Activated T-helper 1 cell treated with anti-CD3 and anti-CD28 coated beads, Interleukin-12 subunit alpha, Interleukin-12 subunit beta, Interleukin-2, Interleukin-4 antibody, amounts not matched to agents 30 ng/mL and 10 ng/mL and 1 ng/mL, durations not matched to agents 14 hours and 24 hours and 36 hours (primary cell): ENCODE measurements at places on chromosomes 6 and 20.

GRCh38 chr6:169542491-169542890 lies 159.3 kb downstream of the WDR27 start:
- no peak for DNase-seq

DNA sequence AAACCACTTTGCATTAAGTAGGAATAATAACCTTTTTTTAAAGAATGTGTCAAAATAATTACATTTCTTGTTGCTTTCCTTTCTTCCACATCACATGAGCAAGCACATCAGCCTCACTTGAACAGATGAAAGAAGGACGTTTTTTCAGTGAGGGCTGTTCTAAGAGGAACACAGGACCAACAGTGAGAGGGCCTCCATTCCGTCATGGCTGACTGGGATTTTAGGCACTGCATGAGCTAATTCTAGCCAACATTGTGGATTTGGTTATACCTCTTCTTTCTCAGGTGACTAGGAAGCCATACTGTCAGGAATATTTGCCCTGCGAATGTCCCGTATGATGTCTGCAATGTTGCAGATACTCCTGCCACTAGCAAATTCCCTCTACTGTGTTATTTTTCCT lies 87.6 kb downstream of the LINC00237 start:
- no peak for DNase-seq

DNA sequence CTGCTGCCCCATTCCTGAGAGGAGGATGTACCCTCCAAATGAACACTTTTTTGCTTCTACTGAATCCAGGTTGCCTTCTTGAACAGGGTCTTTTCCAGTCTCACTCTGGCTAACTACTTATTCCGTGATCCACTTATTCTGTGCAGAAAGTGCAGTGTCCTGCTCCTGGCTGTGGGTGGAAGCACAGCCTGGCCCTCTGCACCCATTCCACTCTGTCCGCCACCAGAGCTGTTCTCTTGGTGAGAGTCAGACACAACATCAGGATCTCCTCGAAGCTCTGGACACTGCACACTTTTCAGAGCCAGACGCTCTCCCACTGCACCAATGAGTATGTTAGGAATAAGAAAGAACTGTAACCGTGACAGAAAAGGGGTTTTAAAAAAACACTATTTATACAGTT lies 174.2 kb downstream of the MCHR2 start:
- no peak for DNase-seq

GRCh38 chr6:169825558-169826225 lies 74.3 kb downstream of the ERMARD start:
- no peak for DNase-seq

GRCh38 chr6:29466241-29466640 lies 9.3 kb downstream of the OR2H1 start:
- no peak for DNase-seq

DNA sequence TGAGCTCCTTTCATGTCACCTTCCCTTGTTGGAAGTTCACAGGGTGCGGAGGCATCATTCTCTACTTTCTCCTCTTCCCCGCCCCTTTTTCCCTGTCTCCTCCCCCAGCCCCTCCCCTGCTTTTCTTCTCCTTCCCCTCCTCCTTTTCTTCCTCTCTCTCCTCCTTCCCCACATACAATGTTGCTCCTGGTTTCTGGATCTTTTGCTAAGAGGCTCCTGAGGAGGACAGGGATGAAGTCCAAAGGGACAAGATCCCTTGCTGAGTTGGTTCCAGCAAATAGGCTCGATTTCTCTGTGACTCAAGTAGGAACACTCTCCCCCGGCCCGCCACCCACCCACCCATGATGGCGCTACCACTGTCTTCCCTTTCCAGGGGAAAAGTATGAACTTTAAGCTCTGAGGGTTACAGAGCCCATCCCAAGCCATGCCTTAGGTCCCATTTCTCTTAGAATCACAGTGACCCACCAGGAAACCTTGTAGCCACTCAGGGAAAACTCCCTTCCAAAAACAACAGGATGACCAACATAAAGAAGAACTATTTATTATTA lies 852 bp upstream of the TFEB start:
- DNase-seq: no peak

GRCh38 chr6:33014841-33015634 lies 5.6 kb upstream of the HLA-DOA start:
- DNase-seq: peak; percentile 58

- no peak for DNase-seq
Measured at GRCh38 chr6:140542863-140543262, 1168.4 kb upstream of the CITED2 start.

DNA sequence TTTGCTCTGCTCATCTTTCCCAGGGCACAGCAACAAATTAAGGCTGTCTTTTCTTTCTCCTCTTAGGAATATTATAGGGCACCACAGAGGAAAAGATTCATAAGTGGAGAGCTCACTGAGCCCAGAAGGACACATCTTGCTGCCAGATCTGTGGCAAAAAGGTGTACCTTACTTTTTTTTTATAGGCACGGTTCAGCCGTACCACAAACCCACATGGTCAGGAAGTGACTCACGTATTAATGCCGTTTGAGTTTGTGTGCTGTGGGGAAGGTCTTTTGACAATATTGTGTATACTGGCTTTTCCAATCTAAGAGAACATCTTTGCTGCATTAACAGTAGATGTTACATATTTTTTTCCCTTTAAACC lies 28.4 kb downstream of the PAQR8 start:
- DNase-seq: peak; percentile 68

DNA sequence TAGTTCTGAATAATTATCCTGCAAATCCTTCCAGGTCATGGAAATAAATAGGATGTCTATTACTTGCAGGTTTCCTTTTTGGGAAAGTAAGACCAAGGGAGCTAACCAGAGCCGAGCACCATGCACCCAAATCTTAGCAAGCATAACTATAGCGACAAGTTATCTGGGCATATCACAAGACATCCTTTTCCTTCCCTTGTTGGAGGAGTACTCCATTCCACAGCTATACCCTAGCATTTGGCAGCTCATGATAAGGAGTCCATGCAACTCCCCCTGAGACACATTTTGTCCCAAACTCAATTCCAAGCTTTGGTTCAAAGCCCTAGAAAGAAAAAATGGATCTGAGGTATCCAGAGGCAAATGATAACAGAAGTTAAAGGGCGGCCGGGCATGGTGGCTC lies 16.5 kb upstream of the ASCC3 start:
- no peak for DNase-seq
